ENCODE measurements at places on chromosomes 12 and 14.

GRCh38 chr14:89187501-89187900, 229.5 kb downstream of the FOXN3 start:
- DNase-seq = no peak

- DNase-seq = no peak
These were observed 42.0 kb upstream of the NUDT4 start for GRCh38 chr12:93335603-93336162.

DNA sequence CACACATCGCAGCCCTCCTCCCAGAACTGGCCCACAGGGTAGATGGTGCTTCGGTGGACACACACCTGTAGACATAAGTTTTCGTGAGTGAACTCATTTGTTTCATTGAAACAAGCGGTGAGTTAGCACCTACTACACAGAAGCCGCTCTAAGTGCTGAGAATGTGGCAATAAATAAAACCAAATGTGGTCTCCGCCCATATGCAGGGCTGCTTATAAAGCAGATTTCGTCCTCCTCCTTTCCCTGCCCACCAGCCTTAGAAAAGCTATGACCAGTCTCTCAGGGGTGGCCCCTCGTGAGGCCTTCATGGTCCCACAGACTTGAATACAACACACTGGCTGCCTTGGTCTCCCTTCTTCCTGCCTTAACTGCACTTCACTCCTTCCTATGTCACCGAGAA, 31.1 kb upstream of the ANO2 start:
- DNase-seq = no peak

- DNase-seq = no peak
These were observed 20.8 kb downstream of the TRAFD1 start for GRCh38 chr12:112146123-112146522.

DNA sequence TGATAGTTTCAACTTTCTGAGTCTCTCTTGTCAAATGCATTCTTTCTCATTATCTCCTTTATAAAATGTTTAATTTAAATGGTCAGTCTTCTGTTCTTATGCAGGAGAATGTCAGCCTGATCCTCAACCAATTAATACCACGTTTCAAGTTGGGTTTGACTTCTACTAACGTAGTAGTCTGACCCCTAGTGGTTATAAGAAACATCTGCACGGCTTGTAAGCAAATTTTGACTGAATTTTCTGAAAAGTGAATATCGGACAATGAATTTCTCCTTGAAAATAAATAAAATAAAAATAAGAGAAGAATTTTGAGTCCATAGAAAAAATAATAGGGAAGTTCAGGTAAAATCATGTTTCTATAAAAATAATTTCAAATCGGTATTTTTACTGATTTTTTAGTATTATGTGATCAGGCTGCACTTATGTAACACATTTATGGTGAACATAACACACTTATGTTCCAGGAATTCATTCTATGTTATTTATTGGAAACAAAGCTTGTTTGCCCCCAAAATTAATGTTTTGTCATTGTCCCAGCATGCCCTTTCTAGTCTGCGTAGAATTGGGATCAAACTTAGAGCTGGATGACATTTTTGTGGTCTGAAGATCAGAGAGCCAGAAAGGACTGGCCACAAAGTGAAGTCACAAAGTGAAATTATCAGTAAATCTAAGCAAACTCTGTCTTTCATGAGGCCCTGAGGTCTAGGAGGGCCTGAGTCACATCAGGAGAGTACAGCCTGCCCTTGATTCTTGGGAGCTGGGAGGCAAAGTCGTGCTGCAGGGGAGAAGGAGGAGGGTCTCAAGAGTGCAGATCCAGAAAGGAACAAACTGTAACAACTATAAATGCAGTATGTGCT, 101.2 kb upstream of the STXBP6 start:
- DNase-seq = no peak

DNA sequence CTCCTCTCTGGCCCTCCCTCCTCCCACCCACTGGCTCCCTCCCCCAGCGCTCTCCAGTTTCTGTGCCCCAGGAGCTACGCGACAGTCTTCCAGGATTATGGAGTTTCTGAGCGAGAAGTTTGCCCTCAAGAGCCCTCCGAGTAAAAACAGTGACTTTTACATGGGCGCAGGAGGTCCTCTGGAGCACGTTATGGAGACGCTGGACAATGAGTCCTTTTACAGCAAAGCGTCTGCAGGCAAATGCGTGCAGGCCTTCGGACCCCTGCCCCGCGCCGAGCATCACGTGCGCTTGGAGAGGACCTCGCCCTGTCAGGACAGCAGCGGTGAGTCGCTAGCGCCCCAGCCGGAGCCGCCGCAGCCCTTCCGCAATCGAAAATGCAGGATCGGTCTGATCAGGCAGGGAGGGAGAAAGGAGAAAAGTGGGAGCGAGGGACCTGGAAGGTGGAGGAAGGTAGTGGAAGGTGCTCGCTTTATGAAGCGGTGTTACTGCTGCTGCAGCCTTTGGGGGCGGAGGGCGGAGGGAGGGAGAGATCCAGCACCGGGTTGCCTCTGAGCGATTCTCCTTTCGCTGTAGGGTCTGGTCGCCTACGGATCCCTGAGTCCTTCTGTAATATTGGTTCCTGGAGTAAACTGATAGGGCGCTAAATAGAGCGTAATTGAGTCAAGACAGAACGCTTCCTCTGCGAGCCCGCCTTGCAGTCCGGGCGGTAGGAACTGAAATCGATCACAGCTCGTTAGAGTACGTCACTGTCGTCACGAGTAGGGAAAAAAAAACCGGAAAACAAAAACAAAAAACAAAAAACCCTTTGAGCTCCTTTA, at the start of gene ALX1:
Gene ALX1 (plus strand): TSS at position 56 of the 819 bp plus-strand sequence. CDS start 42 bp downstream, at position 98.
- DNase-seq = no peak

GRCh38 chr14:54083549-54084239, 127.1 kb upstream of the BMP4 start:
- DNase-seq = no peak

GRCh38 chr12:121132601-121133481, at the start of gene P2RX7:
Gene P2RX7 (plus strand): TSS chr12:121132876. CDS start chr12:121132971, 95 bp downstream.
- no peak for DNase-seq

DNA sequence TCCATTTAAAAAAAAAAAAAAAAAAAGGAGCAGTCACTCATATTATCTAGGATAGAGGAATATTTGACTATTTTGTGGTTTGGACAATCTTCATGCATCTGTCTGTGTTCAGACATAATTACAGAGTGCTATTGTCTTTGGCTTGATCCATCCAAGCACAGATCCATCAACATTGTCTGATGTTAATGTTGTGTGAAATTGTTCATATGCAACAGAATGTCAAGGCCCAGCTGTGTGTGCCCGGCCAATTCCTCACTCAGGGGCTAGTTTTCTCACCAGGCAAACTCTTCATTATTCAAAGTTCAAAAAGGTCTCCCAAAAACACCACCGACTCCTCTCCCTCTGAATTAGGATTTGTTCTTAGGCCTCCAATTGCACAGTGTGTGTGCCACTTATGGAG, 324.9 kb upstream of the TMTC1 start:
- DNase-seq = no peak

DNA sequence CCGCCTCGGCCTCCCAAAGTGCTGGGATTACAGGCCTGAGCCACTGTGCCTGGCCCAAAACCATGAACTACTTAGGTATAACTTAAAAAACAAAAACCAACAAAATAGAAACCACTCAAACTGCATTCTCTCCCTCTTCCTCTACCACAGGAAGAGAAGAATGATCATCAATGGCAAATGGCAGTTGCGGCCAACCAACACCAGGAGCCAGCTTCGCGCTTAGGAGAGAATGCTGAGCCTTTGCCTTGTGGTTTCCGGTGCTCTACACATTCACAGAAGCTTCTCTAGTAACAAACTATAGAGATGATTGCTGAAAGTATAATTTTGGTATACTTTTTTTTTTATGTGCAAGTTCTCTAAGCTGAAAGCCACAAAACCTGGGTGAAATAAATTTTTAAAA, 17.1 kb downstream of the CATSPERB start:
- DNase-seq = no peak

DNA sequence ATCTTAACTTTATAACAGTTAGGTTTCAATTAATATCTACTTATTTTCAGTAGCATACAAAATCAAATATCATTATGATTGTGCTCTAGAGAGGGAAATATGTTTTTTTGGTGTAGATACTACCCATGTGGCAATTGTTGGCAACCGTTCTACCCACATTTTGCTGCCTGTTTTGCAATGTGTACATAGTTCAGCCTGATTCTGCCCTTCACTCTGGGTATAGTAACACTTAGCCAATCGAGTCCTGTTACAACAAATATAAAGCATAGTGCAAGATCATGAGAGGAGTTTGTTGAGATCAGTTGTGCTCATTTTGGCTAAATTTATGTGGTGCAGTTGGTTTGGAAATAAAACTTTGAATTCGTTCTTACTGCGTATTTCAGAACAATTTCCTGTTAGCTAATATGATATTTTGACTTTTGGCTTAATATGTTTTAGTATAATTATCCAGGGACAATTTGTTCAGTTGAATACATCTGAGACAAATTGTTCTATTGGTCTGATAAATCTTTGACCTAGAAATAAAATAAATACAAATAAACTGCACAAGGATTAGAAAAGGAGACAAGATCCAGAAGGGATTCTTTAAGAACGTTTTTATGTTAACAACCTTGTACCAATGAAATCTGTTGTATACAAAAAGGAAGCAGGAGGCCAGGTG, 76.9 kb downstream of the ATF7IP start:
- no peak for DNase-seq

GRCh38 chr14:75969891-75970290, 11.9 kb downstream of the TGFB3 start:
- DNase-seq = no peak

DNA sequence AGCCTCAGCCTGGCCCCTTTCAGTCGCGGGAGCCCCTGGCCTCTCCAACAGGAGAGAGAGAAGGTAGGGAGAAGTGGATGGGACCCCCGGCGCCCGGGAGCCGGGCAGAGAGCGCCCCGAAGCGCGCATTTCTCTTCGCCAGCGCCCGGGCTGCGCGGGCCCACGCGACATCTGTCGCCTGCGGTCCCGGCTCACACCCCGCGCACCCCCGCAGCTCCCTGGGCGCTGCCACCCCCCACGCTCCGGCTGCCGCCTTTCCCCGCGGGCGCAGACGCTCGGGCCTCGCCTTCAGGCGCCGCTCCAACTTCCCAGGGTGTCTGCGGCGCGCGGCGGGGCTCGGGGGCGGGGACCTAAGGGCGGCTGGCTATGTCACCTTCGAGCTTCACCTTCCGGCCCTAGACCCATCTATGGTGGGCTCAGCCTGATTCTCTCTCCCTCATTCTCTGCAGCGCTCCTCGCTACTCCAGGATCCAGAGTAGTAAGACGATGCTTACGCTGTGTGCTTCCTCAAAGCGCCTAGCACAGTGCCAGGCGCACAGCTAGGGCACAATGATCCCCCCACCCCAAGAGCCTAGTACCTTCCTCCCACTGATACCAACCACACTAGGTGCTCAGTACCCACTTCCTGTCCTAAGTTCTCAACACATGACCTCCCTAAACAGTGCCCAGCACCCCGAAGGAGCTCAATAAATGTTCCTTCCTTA, 1.6 kb downstream of the HRK start:
- no peak for DNase-seq

GRCh38 chr12:6211421-6211869, 11.2 kb downstream of the CD9 start:
- DNase-seq = no peak

DNA sequence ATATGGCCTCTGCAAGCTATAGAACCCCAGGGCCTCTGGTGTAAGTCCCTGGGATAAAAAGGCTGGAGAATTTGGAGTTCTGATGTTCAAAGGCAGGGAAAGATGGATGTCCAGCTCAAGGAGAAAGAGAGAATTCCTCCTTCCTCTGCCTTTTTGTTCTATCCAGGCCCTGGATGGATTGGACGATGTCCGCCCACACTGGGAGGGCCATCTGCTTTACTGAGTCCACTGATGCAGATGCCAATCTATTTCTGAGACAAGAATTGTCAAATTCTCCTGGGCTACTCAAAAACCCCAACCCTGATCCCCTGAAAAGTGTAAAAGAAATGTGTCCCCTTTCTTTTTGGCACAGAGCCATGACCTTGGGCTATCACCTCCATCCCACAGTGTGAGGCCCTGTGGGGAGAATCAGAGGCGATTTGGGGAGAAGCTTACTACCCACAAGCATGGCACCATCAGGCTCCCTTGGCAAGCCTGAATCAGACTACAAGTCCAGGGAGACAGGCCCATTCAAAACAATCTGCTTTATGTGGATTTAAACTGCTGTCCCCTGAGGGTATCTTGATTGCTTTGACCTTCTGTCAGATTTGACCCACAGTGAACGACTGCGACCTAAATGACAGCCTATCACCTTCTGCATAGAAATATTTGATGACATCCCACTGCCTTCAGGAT, 334.0 kb downstream of the NUAK1 start:
- DNase-seq = no peak

DNA sequence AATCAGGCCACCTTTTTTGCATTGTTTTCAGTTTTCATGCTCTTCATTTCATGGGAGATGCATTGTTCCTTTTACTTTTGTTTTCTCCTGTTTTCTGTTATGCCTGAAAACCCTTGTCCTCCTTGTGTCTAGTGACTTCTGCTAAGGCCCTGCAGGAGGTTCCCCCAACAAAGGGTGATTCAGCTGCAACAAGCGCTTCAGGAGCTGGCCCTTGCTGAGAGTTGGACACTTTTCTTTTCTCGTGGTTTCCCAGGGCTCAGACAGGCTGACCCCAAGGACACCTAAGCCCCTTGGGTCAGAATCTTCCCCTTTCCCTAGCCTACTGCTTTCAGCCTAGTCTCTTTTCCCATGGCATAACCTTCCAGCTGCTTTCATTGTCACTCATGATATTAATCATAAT, 98.9 kb downstream of the PLXNC1 start:
- no peak for DNase-seq

- peak; percentile 10 for DNase-seq
These were observed 2.7 kb upstream of the TC2N start for GRCh38 chr14:91870001-91870400.

DNA sequence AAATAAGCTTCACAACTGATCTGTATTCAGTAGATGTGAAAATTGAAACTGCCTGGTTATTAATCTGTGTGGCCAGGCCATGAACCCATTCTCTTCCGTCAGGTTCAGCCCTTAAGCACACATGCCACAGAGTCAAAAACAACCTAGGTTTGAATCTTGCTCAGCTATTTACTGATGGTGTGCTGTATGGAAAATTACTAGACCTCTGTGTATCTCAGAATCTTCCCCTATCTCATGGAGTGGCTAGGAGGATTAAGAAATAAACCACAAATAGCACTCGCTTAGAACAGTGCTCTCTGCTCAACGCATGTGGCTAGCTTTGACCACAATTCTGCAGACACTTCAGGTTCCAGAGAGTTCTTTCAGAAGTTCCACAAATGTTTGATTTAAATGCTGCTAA, 240.7 kb upstream of the PLEKHG7 start:
- DNase-seq = no peak

Data from stimulated activated CD4-positive, alpha-beta T cell treated with anti-CD3 and anti-CD28 coated beads, Interleukin-1b, Interleukin-23, amount 100 ng/mL, for 1 hour (primary cell).